Bronchial epithelial cell (primary cell): ENCODE measurements at places on chromosomes 1 and 21. TPM values are rescaled to one million over a fixed set of nuclear protein-coding genes. Genes with fewer than 3 reads are reported as not detected.
A peak's percentile ranks its signal among the peaks of the same experiment; 100 is the strongest.

Gene SPRR5
- total RNA-seq = not detected in 2 replicates

Gene LIN28A
- not detected in 2 replicates for total RNA-seq

Gene RHEX
- not detected in 2 replicates for total RNA-seq

Gene SYT11
- 0.26 and 0.77 TPM in 2 replicates for total RNA-seq

Gene PMVK
- total RNA-seq = 11.3 and 24.6 TPM in 2 replicates

Gene IVL
- total RNA-seq = 1.6 and 14.6 TPM in 2 replicates

Gene FMO5
- total RNA-seq = 0.51 TPM in 1 of 2 replicates, not detected in the other

Gene LDLRAD1
- total RNA-seq = 0.26 and 0.90 TPM in 2 replicates

Gene KLF17
- total RNA-seq = not detected in 2 replicates

GRCh38 chr1:53080769-53081168, 18.8 kb downstream of the PODN start:
- DNase-seq = no peak

DNA sequence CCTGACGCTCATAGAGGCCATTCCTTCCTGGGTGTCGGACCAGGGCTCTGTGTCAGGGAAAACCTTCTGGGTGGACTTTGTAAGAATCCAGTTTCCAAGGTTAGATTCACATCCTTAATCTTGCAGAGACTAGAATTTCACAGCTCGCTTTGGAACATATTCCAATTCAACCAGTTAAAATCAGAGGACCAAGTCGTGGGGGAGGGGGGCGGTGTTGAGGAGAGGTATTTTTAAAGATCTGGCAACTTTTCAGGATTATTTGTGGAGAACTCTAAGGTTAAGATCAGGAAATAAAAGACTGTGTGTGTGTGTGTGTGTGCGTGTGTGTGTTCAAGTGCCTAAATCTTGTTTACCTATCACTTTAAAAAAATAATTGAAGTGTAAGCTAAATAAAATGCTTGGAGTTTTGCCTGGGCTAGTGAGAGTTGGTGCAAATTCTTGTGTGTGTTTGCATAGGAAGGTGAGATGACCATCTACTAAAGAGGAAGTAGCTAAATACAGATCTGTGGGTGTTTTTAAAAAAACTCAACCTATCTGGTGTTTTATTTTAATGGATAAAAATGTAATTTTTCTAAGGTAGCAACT, 21.8 kb downstream of the TENT5C start:
- DNase-seq = peak; percentile 62

DNA sequence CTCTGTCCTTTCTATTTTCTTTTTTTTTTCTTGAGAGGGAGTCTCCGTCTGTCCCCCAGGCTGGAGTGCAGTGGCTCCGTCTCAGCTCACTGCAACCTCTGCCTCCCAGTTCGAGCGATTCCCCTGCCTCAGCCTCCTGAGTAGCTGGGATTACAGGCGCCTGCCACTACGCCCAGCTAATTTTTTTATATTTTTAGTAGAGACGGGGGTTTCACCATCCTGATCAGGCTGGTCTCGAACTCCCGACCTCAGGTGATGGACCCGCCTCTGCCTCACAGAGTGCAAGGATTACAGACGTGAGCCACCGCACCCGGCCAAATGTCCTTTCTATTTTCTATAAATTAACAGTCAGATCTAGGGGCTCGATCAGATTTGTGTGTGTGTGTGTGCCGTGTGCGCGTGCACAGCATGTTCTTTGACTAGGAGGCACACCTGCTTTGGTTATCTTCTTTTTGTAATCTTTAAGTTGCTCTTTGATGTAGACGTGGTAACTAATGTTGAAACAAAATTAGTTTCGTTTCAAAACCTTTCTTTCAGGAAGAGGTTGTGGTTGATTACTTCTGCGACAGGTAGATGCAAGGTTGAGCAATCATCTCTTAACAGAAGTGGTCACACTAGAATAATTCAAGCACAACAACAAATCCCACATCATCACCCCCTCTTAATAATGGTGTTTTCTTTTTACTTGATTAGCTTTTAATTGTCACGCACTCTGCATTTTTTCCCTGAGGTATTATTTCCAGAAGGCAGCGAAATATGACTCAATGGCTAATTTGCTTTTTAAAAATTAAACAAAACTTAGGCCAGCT, 779 bp upstream of the DEGS1 start:
- DNase-seq = peak; percentile 51

GRCh38 chr1:170800812-170801211, 134.5 kb upstream of the MROH9 start:
- no peak for DNase-seq

GRCh38 chr1:37629008-37629407, 5.7 kb downstream of the RSPO1 start:
- no peak for DNase-seq

GRCh38 chr1:53580739-53581475, 121.7 kb downstream of the DMRTB1 start:
- DNase-seq = no peak

DNA sequence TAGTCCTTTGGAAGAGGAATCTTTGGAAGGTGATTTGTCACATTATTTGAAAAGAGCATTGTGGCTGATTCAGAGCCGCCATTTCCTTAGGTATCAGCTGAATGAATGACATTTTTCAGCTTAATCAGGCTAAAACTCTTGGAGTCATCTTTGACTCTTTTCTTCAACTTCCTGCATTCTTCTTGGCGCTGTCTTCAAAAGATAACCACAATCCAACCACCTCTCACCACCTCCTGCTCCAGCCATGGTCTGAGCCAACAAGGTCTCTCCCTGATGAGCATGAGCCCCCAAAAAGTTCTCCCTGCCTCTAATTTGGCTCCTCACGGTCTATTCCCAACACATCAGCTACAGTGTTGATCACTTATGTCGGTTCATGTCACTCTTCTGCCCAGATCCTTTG, 297.6 kb upstream of the RUNX1 start:
- DNase-seq = no peak

DNA sequence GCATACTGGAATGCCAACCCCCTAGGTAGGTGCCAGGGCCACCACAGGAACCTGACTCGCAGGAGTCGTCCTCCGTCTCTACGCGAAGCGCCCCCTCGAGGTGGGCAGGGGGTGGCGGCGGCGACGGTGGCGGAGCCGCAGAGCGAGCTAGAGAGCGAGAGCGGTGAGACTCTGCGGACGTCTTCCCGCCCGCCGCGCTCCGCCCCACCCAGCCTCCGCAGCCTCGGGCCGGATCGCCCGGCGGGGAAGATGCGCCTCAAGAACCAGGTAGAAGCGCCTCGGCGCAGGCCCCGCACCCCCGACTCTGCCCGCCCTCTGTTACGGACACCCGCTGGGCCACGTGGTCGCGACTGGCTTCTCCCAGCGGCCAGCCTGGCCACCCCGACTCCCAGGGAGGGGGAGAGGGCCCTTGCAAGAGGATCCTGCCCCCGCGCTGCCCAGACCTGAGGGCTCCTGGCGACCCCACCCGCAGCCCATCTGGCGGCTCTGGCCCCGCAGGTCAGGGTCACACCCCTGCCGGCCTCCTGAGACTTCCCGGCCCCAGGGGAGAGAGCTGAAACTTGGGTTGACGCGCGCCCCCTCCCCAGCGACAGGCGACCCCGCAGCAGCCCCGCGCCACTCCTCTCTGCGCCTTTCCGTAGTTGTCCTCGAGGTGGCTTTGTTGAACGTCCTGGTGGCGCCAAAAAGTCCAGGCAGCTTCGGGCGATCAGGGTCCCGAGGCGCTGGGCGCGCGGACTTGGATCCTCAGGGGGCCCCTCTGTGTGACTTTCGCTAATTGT, 24.4 kb upstream of the AGBL4 start:
- no peak for DNase-seq

- DNase-seq = no peak
These were observed 68.8 kb upstream of the ST6GALNAC3 start for GRCh38 chr1:76005765-76006164.

DNA sequence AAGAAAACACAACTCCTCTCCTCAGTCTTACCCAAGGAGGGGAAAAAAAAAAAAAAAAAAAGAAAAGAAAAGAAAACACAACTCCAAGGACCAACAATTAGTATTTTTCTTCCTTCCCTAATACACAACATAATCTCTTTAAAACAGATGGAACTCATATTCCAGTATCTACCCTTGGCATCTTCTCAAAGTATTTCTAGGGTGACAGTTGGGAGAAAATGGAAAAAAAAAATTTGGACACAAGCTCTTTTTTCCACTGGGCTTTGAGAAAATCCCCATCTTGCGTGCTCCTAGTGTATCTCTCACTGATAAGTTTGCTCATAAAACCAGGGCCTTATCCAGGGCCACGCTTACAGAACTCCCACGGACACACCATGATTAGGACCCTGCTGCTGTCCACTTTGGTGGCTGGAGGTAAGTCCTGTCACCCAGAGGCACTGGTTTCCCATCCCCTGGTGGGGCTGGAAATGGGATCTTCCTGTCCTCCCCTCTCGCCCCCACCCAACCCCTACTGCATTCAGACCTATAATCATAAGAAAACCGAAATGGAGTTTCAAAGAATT, at the start of gene CELA2B:
TSS of gene CELA2B (plus strand) at position 353 of the 563 bp plus-strand sequence. CDS start at position 375, 22 bp downstream.
- no peak for DNase-seq

DNA sequence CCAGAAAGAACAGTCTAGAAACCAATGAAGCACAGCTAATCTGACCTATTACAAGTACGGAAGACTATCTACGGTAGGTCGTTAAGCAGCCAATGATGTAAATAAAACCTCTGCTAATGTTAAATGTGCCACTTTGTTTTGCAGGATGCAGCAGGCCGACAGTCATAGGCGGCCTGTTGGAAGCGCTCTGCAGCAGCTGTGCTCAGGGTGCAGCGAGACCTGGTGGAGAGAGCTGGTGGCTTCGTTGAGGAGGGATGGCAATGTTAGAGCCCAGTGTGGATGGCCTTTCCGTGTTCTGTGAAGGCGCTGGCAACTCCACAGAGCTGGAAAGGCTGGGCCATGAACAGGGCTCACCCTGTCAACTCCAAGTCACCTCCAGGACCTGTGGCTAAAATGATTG, 87.3 kb downstream of the PCP4 start:
- no peak for DNase-seq

GRCh38 chr1:37602750-37603694, 7.3 kb upstream of the GNL2 start:
- DNase-seq = peak; percentile 27

DNA sequence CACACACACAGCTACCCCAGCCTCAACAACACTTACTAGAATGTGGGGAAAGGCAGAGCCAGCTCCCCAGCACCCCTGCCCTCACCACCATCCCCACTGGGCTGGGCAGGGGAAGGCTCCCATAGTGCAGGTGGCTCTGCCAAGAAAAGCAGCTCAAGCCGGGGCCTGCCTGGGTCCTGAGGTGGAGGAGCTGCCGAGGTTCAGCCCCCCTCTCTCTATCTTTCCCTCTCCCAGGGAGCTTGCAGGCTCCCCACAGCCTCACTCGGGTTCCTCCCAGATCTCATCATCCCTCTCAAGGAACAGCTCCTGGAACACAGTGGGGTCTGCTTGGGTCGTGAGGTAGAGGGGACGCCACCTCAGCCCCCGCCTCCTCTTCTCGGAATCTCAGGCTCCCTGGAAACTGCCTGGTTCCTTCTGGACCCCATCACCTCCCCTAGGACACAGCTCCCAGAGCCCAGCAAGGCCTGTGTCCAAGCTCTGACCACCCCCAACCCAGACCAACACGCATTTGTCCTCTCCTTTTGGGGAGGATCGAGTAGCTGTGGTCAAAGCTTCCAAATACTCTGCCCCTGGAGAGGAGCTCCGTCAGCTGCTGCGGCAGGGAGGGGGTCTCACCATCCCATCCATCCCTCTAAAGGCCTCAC, 704 bp downstream of the S100A16 start:
- no peak for DNase-seq

- no peak for DNase-seq
These were observed 131.8 kb upstream of the GREM2 start for GRCh38 chr1:240743705-240744104.

- no peak for DNase-seq
These were observed 708.1 kb downstream of the PTPRU start for GRCh38 chr1:29944253-29944905.

- peak; percentile 53 for DNase-seq
These were observed 11.9 kb downstream of the PACC1 start for GRCh38 chr1:212402666-212403321.

DNA sequence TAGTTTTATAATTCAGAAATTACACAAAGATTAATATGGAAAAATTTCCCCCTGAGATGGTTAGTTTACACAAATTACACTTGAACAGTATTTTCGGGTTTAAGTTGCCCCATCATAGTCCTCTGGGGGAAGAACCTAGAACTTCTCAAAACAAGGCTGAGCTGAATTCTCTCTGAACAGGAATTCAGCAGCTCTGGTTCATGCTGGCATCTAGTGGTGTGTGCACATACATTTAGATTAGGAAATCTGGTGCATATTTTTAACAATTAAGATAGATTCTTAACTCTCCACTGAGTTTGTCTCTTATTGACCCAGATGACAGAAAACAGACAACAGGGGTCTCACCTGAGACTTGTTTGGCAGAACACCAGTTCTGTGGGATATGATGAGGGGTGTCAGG, 410.7 kb downstream of the DSCAM start:
- no peak for DNase-seq

GRCh38 chr1:82273816-82274215, 473.1 kb downstream of the ADGRL2 start:
- peak; percentile 7 for DNase-seq

- DNase-seq = peak; percentile 47
These were observed 494.7 kb downstream of the SMYD3 start for GRCh38 chr1:246012341-246012740.

- DNase-seq = peak; percentile 83
These were observed 3.2 kb upstream of the KIAA0040 start for GRCh38 chr1:175195798-175196197.

DNA sequence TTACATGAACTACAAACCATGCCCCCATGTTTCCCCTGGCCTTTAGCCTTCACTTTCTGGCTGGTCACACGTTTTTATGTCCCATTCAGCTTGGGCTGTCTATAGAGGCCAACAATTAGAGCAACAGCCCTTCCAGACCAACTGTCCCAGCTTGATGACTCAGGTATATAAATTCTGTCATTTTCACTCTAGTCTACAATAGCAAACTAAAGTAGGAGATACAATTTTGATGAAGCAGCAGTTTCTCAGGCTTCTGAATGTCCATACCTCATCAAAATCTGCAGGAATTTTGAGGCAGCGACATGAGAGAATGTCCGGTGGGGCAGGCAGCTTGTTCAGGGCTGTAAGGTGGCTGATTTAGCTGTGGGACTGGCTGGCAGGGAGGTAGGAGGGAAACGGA, 45.6 kb upstream of the VAV3 start:
- DNase-seq = no peak

GRCh38 chr1:196611873-196612272, 3.6 kb upstream of the KCNT2 start:
- no peak for DNase-seq

DNA sequence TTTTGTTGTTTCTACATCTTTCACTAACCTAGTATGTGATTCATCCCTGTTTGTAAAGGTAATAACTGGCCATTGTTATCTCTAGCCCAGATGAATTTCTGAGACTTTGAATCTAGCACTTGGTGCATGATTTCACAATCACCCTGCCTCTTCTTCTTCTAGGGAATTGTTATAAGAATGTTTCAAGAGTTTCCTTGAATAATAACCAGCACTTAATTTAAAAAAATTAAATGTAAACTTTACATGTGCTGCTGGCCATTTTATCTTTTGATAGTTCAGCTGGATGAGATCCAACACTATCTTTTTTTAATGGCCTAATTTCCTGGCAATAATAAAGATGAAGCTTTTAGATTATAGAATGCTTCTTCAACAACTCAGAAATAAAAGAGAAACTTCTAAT, 31.8 kb downstream of the UBE2U start:
- peak; percentile 37 for DNase-seq

- no peak for DNase-seq
These were observed 3.6 kb downstream of the MYOG start for GRCh38 chr1:203082231-203082505.
